ENCODE measurements at places on chromosomes 12 and 14. TPM values are rescaled to one million over a fixed set of nuclear protein-coding genes. Genes with fewer than 3 reads are reported as not detected.

ASCL1 gene
- not detected for total RNA-seq

LTB4R2 gene
- 10.4 TPM for total RNA-seq

- DNase-seq = no peak
Measured at GRCh38 chr14:90522571-90523191, 125.9 kb downstream of the CALM1 start.

- no peak for DNase-seq
Measured at GRCh38 chr14:28756884-28757570, 9.6 kb upstream of the FOXG1 start.

DNA sequence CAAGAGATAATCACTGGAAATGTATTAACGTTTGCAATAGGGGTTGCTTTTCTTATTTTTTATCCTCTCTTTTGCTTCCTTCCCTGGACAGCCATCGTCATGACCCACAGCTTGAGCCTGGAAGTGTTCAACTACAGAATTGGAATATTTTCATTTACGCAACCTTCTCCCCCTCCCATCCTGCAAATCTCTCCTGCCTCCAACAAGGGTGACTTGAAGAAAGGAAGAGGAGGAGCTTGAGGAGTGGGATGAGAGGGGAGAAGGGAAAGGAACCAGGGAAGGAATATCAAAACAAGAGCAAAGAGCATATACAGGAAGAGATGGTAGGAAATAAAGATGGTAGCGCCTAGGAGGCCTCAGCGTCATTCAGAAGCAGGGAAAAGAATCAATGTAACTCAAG lies 1.6 kb upstream of the MANSC4 start:
- no peak for DNase-seq

DNA sequence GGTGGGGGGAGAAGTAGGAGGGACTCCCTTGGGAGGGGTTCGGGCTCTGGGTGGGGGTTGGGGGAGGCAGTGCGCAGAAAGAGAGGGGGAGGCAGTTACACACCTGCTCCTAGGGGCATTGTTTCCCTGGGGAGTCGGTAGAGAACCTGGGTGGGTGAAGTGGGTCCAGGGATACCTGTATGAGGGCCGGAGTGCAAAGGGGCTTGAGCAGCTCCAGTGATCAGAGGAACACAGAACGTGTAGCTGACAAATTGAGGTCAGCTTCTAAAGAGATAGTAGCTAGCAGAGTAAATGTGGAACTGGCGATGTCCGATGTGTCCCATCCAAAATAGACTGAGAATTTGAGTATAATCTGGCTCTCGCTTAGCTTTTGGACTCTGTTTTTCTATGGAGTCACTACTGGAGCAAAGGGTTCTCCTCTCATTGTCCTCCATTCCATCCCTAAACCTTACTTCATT lies 502 bp downstream of the SMARCD1 start:
- no peak for DNase-seq

DNA sequence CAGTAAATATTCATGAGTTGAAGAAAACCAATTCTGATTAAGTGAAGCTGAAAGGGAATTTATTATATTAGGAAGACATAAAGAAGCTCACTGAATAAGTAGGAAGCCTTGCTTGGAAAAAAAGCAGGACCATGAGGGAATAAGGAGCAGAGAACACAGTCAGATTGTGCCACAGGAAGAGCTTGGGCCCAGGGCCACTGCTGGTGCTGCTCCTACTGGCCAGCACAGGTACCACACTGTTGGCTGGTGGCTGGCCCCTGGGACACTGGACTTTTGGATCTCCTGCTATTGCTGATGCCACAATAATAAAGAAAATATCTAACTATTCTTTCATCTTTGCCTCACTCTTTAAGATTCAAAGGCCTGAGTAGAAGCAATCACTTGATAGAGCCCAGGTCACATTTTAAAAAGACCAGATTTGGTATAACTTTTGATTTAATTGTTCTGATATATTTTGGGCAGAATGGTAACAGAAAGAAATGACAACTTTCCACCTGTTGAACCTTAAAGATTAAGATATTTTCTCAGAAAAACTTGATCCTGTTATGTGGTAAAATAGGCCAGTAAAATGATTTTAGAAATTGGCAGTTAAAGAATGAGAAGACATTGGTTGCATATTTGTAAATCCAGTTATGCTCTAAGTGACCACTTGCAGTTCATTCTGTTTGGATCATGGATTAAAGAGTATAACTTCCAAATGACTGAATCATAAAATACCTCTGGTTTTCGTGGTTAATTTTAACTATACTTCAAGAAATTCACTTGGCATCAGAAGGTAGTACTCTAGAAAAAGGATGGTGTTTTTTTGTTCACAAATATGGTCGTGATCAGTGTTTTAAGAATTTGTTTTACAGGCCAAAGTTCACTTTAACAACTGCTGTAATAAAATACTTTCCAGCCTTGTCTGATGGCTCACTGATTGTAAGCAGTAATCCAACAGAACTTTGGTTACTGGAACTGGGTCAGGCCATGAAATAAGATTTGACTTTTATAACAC lies 68.3 kb downstream of the DERA start:
- DNase-seq = no peak

GRCh38 chr14:94906991-94907587 lies 137.2 kb upstream of the GSC start:
- DNase-seq = no peak
